ENCODE measurements at places on chromosomes 1 and 21.

GRCh38 chr1:230284891-230285290, 141.2 kb downstream of the PGBD5 start:
- no peak for DNase-seq

GRCh38 chr1:78721136-78721535, 71.5 kb downstream of the IFI44 start:
- DNase-seq: no peak

DNA sequence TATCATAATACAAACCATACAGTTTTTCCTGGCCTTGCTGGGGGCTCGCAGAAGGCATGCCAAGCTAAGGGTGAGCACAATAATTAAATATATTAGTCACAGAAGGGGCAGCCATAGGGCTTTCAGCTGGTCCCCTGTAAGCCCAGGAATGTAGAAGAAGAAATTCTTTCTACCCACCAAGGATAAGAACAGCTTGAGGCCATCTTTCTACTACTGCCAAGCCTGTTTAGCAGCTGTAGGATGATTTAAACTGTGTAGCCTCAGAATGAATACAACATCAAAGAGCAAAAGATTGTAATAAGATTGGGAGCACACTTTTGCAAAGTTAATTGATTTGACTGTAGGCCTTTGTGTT, 171.5 kb downstream of the LRRC7 start:
- DNase-seq: no peak

GRCh38 chr21:21801921-21802320, 803.7 kb downstream of the NCAM2 start:
- no peak for DNase-seq

DNA sequence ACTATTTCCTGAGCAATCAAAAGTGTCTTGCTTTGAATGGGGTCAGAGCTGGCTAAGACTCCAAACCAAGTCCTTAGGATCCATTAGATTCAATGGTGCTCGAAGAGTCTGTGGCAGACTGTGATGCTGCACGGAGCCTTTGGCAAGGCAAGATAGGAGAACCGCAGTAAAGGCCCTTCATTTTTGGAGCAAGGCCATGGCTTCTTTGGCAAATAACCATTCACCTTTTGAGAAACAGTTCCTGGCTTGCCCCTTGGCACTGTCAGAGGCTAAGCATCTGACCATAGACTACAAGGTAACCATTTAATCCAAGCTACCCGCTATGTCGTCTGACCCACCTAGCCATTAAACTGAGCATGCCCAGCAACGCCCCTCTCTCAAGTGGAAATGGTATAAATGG, 45.2 kb downstream of the EDN2 start:
- no peak for DNase-seq

- DNase-seq: no peak
These were observed 36.7 kb upstream of the TLR5 start for GRCh38 chr1:223179786-223180185.

GRCh38 chr1:180287988-180288705, 58.1 kb downstream of the LHX4 start:
- DNase-seq: no peak

Data from activated naive CD4-positive, alpha-beta T cell treated with Interleukin-2 at 50 U/mL for 16 hours (primary cell).